ENCODE measurements at places on chromosomes 1 and 21. TPM values are rescaled to one million over a fixed set of nuclear protein-coding genes. Genes with fewer than 3 reads are reported as not detected.

- DNase-seq: no peak
Measured at GRCh38 chr1:202329891-202330290, 11.8 kb downstream of the UBE2T start.

GRCh38 chr1:168433238-168433637, 110.6 kb downstream of the XCL2 start:
- no peak for DNase-seq

The GPR137B gene
- 2.8 TPM for total RNA-seq

DNA sequence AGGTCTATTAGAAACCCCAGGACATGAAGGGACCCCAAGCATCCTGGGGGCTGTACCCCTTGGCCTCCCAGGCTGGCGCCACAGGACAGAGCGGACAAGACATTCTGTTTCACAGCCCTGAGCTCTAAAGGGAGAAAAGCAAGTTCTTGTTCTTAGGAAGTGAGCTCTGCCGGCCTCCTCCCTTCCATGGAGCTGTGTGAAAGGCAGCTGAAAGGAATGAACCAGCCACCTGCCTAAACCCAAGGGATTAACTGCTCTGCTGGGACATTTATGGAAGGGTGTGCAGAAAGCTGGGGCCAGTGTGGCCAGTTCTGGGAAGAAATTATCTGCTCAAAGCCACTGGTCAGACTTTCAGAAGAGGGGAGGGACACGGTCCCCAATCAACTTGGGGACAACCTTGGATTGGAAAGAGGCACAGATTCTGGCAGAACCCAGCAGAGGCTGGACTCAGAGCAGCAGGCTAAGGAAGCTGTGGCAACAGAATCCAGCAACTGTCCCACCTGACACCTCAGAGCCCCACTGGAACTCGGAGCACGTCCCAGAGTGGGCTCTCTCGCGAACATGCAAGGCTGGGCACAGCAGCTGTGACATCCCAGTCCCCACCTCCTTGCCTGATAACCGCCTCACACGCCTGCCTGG, 2.1 kb downstream of the KLHL21 start:
- DNase-seq: no peak

DNA sequence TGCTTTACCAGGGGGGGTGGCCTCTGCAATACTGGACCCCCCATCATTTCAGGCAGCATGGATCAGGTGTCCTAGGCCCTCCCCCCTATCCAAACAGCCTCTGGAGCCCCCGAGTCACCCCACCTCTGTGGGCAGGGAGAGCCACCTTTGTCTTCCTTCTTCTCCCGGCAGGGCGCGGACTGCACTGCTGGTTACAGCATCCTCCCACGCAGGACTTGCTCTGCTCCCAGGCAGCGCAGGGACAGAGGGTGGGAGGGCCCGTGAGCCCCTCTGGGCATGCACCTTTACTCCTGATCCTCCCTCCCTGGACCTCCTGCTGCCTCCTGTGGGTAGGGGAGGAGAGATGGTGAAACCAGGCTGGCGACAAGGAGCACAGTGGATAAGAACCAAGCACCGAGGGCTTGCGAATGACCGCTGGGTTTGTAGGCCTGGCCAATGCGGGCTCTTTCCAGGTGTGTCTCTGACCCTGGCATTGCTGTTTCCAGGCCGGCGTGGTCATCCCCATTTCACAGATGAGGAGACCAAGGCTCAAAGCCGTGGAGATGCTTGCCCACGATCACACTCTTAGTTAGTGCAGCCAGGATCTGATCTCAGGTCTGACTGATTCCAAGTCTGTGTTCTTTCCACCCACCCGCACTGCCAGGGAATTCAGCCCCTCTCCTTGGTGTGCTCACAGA, 73.6 kb upstream of the TARDBP start:
- DNase-seq: peak; percentile 49

The GPR3 gene
- total RNA-seq: 3.5 TPM

DNA sequence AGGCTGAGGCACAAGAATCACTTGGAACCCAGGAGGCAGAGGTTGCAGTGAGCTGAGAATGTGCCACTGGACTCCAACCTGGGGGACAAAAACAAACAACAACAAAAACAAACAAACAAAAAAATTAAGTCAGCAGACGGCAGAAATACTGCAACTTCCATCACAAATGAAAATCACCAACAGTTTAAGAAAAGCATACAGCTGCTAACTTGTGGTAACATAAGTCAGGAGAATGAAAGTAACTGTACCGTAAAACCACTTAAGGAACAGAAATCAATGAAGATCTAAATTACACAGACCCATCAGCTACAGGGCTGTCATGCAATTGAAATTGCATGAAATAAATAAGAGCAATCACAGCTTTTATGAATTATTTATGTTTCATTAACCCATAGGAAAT, 25.0 kb downstream of the MCOLN2 start:
- DNase-seq: no peak

DNA sequence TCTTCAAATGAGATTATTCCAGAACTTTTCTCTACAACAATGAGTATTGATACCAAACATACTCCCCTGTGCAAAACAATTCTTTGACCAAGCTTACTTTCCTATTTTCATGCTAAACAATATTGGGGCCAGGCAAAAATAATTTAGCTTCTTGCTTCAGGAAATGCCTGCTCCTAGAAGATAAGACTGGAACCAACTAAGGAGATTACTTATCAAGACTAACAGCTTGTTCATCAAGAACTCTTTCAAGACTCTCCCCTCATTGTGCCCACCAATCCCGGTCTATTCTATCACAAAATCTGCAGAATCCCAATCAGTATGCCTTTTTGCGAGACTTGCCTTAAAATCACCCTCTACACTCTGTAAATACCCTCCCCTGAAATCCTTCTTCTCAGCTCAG, 536.6 kb downstream of the RWDD3 start:
- DNase-seq: no peak

The TDRD10 gene
- not detected for total RNA-seq

DNA sequence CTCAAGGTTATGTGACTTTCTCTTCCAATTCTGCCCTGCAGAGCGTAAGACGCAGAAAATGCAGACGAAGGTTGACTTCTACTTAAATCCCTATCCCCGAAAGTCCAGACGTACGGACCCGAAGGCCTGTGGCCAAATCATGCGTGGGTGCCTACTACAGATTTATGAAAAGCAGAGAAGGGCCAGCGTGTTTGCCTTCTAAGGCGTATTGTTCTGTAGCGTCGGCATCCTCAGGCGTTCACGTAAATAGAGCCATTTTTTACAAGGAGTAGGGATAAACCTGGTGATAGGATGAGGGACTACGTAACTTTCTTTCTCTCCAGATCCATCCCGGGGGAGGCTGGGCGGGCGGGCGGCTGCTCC, 222 bp upstream of the GIPC2 start:
- DNase-seq: no peak

DNA sequence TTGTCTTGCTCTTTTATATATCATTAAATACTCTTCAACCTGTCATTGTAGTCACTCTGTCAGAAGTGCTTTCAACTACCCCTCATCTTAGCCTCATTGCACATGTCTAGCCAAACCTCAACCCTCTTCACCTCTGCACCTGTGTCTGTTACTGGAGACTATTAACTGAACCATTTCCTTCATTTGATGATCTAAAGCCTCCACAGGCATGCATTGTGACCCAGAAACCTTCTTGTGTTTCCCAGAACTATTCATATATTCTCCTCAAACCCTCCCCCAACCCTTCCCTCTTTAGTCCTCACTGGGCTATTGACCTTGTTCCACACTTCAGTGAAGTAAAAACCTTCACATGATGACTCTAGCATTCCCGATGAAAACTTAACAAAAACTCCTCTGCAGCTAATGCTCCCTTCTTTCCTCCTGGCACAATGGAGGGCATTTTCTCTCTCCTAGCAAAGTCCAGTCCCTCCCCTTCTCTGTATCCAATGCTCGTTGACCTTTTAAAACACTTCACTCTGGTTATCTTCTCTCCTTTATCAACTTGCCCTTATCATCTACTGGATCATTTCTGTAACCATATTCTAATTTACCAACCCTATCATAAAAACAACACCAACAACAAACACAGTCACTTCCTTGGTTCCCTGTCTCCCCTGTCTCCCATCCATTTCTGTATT, 86.1 kb downstream of the BACH1 start:
- DNase-seq: no peak

DNA sequence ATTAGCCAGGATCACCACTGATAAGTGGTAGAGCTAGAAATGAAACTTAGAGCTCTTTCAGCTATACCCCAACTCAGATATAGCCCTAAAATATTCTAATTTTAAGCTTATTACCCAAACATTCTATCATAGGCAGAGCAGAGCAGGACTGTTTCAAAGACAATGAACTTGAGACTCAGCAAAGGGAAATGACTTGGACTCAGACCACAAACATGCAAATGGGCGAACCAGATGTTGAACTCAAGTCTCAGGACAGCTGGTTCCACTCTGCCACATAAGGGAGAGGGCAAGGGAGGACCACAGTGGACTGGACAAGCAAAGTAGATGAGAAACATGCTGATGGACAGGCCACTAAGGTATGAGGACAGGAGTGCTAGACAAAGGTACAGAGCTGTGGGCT, 315.3 kb downstream of the OMA1 start:
- DNase-seq: no peak

The CACHD1 gene
- total RNA-seq: 40.7 TPM

DNA sequence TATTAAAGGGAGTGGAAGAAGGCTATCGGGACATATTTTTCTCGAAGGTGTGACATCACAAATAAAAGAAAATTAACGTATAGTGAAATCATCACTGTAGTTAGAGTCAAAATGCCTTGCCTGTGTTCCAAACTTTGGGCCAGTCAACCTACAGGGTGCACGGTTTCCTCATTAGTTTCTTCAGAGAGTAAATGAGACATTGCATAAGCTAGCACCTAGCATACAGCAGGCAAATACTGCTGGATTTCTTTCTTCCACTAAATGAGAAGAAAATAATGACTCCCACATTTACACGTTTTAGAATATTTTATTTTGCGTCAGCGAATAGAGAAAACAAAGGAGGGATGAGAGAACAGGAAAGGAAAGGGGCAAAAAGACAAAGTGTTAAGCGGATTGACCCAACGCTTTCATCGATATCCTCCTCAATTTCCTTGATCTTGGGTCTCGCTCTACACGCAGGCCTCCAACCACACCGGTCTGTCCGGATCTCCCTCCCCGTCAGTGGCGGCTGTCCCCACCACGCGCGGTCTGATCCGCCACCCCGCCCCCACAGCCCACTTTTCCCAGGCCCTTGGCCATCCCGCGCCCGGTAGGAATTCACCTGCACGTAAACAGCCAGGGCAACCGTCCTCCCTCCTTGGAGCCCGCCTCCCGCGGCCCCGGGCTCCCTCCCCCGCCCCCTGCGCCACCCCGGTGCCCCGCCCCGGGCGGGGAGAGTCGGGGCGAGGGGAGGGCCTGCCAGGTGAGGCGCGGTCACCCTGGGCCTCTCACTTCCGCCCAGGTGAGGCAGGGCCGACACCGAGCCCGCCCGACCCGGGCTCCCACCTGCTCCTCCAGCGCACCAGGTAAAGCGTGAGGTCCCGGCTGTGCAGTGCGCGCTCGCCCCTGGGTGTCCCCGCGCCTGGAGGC, at the start of gene PATJ:
Gene PATJ, plus strand, starts transcription at position 770 of the 909 bp plus-strand sequence. CDS start 20,413 bp downstream, outside the sequence.
- DNase-seq: peak; percentile 94

DNA sequence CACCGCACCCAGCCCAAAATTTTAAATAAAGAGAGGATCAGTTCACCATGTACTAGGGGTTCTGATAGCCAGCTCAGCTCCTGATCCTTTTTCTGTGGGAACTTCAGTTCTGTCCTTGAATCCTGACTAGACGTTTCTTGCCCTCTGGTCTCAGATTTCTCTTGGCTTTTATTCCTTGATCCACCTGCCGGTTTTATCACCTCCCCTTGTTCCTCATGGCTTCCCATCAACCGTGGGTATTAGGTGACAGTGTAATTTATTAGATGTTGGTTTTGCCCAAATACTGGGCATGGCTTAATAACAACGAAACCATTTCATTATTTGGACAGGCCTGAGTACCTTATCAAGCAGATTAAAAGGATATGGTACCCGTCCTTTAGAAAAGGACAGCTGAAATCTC, 22.5 kb downstream of the SLC45A1 start:
- no peak for DNase-seq

The RIMS3 gene
- total RNA-seq: 7.5 TPM

DNA sequence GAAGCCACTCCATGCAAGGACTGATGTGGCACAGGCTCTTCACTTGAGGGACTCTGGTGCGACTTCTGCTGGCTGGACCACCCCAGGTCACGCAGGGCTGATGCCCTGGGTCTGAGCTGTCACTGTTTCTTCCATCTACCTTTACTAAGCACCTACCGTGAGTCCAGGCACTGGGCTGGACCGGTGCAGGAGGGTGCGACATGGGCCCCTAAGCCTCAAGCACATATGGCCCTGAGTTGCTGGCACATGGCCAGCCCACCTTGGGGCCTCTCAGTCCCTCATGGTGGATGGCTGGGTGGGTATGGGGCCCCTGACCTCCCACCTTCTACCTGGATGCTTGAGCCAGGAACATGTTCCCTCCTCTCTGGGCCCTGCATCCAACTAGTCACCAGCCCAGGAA, 76.0 kb downstream of the DMRTB1 start:
- DNase-seq: no peak

- DNase-seq: no peak
Measured at GRCh38 chr1:219576931-219577730, 35.8 kb downstream of the ZC3H11B start.

DNA sequence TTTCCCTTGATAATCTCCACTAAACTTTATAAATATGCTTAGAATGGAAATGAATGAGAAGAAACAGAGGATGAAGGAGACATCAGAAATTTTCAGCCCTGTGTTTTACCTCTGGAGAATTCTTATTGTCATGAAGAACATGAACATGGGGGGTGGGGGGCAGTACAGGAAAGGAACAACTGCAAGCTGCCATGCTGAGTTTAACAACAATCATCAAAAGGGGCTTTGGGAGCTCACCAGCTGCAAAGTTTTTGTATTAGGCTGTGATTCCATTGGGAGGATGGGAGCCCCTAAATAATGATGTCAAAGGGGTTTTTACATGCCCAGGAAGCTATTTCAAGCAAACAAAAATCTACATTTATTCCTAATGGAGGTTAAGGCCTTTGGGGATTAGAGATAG, 103.3 kb downstream of the AKT3 start:
- no peak for DNase-seq

The RHD gene
- total RNA-seq: not detected

The MAP1LC3C gene
- 0.31 TPM for total RNA-seq

DNA sequence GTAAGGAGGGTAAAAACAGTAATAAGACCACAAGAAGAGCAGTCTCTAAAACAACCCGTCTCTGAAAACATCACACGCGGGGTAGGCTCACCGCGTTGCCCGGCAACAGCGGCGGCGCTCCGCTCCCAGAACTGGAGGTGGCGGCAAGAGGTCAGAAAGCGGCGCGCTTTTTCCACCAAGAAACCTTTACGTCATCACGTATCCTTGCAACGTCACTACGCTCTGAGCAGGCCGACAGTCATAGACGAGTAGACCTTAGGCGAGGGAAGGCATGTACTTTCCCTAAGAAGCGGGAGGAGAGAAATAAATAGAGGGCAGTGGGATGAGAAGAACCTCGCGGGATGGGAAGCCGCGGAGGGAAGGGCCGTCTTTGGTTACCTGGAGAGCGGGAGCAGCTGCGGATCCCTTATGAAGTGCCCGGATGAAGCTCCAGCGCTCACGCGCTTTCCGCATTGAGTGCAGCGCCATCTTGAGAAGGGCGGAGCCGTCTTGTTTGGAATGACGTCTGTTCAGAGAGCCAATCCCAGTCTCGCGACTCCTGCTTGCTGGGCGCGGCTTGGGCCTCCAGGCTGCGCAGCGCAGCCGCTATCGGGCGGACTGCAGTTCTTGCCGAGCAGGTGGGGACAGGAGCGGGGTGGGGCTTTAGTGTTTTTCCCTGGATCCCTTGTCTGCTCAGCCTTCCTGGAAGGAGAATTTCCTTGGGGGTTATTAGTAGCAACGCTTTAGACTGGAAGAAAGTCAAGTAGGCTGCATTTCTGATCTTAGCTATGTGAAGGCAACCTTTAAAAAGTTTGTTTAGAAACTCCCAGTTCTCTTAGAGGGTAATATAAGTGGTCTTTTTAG, at the start of gene WARS2:
Gene WARS2, minus strand, starts transcription at position 477 of the 843 bp plus-strand sequence. Its CDS starts 9 bp downstream, at position 468.
- peak; percentile 98 for DNase-seq

Measured in endodermal cell (in vitro differentiated cells).